CD4-positive, alpha-beta T cell treated with Interleukin-1 beta for 1 hour (primary cell): ENCODE measurements at places on chromosomes 1 and 21.

DNA sequence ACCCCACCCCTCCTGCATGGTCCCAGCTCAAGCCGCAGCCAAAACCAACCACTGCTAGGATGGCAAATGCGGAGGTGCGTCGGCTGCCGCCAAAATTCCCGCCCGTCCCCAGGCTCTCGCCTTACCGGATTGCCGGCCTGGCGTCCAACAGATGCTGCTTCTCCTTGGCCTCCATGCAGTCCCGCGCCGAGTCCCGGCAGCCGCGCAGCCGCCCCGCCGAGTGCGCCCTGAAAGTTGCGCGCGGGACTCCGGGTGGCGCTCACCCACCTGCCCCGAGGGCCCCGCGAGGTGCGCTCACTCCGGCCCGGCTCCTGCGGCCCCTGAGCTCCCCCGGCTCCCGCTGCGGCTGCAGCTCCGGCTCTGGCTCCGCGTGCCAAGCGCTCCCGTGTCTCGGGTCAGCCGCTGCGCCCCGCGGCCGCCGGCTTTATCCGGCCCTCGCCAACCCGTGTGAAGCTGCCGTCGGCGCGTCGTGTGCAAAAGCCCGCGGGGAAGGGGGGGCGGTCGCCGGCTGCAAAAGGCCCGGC lies at the start of gene SLC30A2:
TSS of gene SLC30A2 (minus strand) at position 397 of the 524 bp plus-strand sequence. CDS start at position 175, 222 bp downstream.
- DNase-seq, result no peak

GRCh38 chr21:16113052-16113715 lies 383.4 kb downstream of the USP25 start:
- no peak for DNase-seq

- no peak for DNase-seq
Observed at GRCh38 chr1:187396226-187396625, 567.5 kb downstream of the PLA2G4A start.

DNA sequence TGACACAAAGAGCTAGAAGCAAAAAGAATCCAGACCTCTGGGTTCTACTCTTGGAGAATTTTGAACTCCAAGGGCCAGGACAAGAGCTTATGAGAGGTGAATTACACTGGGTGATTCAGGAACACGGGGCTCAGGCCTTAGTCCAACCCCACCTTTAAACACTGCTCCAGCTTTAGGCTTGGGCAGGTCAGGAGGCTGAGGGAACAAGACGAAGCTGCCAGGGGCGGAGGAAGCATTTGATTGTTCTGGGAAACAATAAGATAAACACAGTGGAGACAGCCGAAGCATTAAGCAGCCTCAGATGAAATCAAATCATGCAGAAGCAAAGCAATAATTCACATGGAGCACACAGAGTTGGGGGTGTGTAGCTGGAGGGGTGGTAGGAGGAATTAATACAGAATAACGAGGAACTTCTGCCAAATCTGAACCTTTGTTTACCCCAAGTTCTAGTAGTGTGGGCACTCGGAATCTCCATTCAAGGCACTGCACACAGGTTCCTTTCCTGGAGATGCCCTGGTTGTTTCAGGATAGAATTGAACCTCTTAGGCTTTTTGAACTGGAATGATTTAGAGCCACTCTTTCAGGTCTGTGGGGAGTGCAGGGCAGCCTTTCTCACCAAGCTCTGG lies 93.2 kb downstream of the PLXNA2 start:
- DNase-seq, result no peak

DNA sequence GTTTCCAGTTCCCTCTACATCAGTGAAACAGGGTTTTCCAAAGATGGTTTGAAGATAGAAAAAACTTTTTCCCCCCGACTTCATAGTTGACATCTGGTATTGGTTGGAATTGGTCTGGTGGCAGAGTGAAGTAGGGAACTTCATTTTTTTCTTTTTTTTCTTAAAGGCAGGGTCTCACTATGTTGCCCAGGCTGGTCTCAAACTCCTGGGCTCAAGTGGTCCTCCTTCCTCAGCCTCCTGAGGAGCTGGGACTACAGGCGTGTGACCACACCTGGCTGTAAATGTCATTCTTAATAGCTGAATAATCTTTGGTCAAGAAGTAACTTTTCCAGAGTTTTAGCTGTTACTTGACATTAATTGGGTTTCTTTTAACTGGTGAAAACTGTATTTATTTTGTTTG lies 21.7 kb downstream of the ZBTB37 start:
- DNase-seq, result no peak

GRCh38 chr1:21541835-21542234 lies 32.6 kb downstream of the ALPL start:
- DNase-seq, result no peak

DNA sequence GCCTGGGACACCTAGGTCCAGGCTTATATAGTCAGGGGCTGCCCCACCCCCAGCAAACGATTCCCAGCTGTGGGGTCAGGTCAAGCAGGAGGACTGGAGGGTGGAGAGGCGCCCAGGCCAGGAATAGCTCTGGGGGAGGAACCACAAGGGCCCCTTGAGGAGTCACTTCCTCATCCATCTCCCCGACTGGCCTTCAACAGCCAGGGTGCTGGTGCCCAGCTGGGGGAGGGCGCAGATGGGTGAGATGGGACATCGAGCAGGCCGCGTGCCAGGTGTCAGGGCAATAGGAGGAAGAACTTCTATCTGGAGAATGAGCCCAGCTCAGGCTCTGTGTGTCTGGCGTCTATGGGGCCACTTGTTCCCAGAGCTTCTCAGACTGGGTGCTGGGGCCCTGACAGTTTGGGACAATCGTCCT lies 208 bp upstream of the MYBPH start:
- DNase-seq, result peak; percentile 22

DNA sequence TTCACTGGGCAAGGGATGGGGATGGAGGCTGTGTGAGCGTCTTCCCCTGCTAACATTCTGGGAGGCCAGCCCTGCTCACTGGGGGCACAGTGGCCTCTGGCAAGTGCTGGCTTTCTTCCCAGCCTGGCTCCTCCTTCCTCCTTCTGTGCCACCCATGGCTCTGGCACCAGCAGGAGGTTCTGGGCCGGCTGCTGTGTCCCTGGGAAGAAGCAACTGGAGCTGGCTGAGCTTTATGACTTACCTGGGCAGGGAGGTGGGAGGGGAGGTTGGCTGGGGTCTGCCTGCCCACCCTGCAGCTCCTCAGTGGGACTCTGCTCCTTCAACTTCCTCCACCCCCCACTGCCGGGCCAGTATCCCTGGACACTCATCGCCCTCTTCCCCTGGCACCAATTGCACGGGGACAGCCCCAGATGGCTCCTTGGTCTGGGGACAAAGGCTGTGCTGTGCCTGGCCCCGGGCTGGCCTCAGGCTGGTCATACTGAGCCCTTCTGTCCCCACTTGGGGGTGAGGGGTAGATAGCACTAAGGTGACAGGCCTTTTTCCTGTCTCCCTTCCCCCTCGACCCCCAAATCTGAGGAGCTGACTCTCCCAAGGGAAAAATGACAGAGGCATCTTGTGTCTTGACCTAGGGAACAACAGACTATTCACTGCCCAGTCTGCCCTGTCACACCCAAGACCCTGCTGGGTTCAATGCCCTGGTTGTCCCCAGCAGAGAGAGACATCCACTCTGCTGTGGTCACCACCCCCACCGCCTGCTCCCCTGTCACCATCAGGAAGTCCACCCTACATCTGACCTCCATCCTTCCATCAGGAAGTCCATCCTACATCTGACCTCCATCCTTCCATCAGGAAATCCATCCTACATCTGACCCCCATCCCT lies 14.4 kb downstream of the CDK18 start:
- no peak for DNase-seq

GRCh38 chr1:22638476-22639234 lies 2.2 kb downstream of the C1QA start:
- DNase-seq, result no peak

- no peak for DNase-seq
Observed at GRCh38 chr21:44027607-44028286, 15.6 kb downstream of the TRAPPC10 start.

GRCh38 chr1:41545996-41546832 lies 61.7 kb upstream of the EDN2 start:
- DNase-seq, result no peak

DNA sequence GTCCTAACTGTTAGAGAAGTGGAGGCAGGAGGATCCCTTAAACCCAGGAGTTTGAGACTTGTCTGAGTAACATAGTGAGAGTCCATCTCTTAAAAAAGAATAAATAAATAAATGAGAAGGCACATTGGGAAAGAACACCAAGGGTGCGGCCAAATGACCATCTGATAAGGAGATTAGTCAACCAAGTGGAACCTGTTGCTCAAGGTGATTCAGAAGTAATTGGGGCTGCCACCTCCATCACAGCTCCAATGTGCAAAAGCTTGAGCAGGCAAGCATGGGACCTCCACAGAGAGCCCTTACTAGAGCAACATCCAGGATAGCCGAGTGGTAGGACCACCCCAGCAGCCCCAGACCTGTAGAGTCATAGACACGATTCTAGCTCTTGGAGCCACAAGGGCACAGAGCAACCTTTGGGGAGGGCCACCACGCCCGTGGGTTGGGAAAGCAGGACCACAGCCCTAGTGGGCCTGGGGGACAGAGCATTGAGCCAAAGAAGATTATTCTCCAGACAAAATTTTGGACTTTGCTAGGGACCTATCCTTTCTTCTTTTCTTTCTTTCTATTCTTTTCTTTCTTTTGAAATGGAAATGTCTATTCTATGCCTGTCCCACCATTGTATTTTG lies 40.9 kb downstream of the KCNK1 start:
- no peak for DNase-seq

GRCh38 chr1:160191756-160192155 lies 1.4 kb downstream of the CASQ1 start:
- DNase-seq, result no peak

GRCh38 chr1:69833536-69833935 lies 265.8 kb downstream of the LRRC7 start:
- no peak for DNase-seq

GRCh38 chr1:184407816-184408510 lies 21.1 kb downstream of the C1orf21 start:
- no peak for DNase-seq

DNA sequence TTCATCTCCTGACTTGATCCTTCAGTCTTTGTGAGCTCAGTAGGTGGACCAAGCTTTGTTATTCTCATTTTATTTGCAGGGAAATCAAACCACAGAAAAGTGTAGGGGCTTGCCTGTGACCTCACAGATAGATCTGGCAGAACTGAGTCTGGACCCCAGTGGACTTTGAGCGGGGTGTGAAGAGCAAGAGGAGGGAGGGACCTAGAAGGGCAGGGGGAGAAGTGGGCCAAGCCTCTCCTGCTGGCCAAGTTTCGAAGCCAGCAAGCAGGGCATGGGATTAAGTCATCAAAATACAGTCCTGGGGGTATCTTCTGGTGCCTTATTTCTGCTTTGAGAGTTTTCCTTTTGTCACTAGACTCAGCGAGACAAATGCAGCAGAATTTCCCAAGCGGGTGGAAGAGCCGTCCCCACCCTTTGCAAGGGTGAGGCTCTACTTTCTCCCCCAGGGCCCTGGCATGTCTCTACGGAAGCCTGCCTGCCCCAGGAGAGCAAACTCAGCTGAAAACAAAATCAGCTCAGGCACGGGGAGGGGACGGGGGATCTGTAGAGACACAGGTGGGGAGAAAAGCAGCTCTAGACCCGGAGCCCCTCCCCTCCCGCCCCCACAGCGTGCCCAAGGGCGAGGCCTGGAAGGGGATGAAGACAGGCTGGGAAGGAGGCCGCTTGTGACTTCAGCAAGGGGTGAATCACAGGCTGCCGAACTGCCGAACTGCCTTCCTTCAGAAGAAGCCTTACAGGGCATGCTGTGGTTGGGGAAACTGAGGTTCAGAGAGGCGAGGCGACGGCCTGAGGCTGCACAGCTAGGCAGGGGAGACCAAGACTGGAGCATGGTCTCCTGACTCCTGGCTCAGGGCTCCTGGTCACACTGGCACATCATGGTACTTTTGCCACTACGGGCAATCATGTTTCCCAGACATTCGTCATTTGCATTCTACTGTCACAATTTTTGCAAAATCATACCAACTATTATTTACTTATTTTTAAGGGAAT lies 19.2 kb downstream of the PKP1 start:
- no peak for DNase-seq

- DNase-seq, result no peak
Observed at GRCh38 chr1:194570476-194570875, 1384.1 kb upstream of the B3GALT2 start.

- DNase-seq, result no peak
Observed at GRCh38 chr1:55534565-55535121, 319.5 kb upstream of the USP24 start.

DNA sequence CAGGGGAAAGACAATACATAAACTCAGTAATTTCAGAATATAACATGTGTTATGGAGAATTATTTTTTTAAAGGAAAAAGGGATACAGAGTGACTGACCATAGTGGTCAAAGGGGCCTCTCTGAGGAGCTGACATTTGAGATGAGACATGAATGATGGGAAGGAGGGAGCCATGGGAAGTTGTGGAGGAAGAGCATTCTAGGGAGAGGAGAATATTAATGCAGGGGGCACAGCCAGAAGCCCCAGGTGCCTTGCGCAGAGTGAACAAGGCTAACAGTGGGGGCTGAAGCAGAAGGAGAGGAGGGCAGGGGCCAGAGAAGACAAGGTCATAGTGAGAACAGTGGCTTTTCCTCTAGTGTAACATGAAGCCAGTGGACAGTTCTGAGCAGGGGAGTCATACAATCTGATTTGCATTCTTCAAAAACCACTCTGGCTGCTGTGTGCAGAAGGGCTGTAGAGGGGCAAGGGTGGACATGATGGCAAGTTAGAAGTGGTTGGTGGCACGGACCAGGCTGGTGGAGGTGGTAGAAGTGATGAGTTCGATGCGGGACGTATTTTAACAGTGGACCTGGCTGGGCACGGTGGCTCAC lies 28.2 kb upstream of the IFNLR1 start:
- no peak for DNase-seq

DNA sequence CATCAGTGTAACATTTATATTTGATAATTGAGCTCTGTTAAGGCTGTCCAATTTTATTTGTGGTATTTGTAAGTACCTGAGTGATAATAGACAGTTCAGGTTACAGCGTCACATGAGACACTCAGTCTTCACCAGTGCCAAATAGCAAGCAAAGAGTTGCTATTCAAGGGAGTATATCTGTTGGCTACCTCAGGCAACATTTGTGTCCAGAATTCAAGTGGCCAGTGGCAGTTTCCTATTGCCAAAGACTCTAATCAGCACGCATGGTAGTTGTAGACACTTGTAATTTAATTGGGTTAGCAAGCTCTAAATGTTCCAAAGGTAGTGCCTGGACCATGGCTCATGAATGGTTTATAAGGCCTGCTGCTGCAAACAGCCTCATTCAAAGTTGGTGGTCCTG lies 1524.3 kb upstream of the B3GALT2 start:
- DNase-seq, result no peak

- DNase-seq, result no peak
Observed at GRCh38 chr1:28260803-28261174, 1.5 kb downstream of the SESN2 start.

DNA sequence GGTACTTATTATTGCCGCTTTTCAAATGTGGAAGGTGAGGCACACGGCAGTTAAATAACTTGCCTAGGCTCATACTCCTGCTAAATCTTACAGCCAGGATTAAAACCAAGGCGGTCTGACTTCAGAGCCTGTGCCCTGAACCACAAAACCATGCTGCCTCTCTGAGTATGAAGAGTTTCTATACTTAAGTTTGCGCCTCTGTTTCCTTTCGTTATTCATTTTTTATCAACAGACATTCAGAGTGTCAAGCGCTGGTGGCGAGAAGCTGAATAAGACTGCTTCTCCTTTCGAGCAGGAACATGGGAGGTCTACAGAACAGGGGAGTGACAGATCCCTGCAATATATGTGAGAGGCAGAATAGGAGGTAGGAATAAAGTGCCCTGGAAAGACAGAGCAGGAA lies 96.0 kb upstream of the DUSP10 start:
- no peak for DNase-seq

GRCh38 chr1:20442920-20443625 lies 42.9 kb downstream of the CAMK2N1 start:
- DNase-seq, result no peak

- no peak for DNase-seq
Observed at GRCh38 chr1:236608930-236609726, 4.8 kb upstream of the HEATR1 start.
